ENCODE measurements at places on chromosomes 5 and 9. TPM values are rescaled to one million over a fixed set of nuclear protein-coding genes. Genes with fewer than 3 reads are reported as not detected.

The DOCK2 gene
- 0.14 TPM for total RNA-seq

The SLC6A3 gene
- not detected for total RNA-seq

The PCDH1 gene
- 121 TPM for total RNA-seq

The SLC9A3 gene
- 1.0 TPM for total RNA-seq

The GNA14 gene
- not detected for total RNA-seq

The LHX3 gene
- total RNA-seq = not detected

The LTC4S gene
- total RNA-seq = not detected

The TTC1 gene
- 42.0 TPM for total RNA-seq

The CMBL gene
- 0.68 TPM for total RNA-seq

The MARCOL gene
- total RNA-seq = not detected

The WNT8A gene
- not detected for total RNA-seq

The ISL1 gene
- 1.6 TPM for total RNA-seq

The ADAMTS19 gene
- 0.21 TPM for total RNA-seq

The GRIN1 gene
- 1.0 TPM for total RNA-seq

The GPX3 gene
- 63.4 TPM for total RNA-seq

The SAXO1 gene
- total RNA-seq = under 0.01 TPM

The CCNI2 gene
- total RNA-seq = 0.28 TPM

The CCDC69 gene
- total RNA-seq = 5.6 TPM

The SHISAL2B gene
- not detected for total RNA-seq

The DMGDH gene
- 3.1 TPM for total RNA-seq

The CDK7 gene
- 46.8 TPM for total RNA-seq

The PNPLA7 gene
- under 0.01 TPM for total RNA-seq

The TEX53 gene
- total RNA-seq = not detected

The CSF1R gene
- total RNA-seq = under 0.01 TPM

The AK1 gene
- 33.5 TPM for total RNA-seq

The GHR gene
- total RNA-seq = 4.6 TPM

The CA9 gene
- 0.68 TPM for total RNA-seq

The TMEM174 gene
- not detected for total RNA-seq

The C8G gene
- total RNA-seq = not detected

The FOXD4L3 gene
- 0.21 TPM for total RNA-seq

The NXNL2 gene
- total RNA-seq = under 0.01 TPM

The TRPM3 gene
- total RNA-seq = under 0.01 TPM

The ALDH7A1 gene
- total RNA-seq = 69.8 TPM

The SCGB3A2 gene
- total RNA-seq = not detected

The ANKRD31 gene
- 0.34 TPM for total RNA-seq

The SMIM33 gene
- total RNA-seq = not detected

The TAL2 gene
- total RNA-seq = not detected

The ARID3C gene
- 0.50 TPM for total RNA-seq

The TAF11L5 gene
- not detected for total RNA-seq

The BARX1 gene
- not detected for total RNA-seq

The FAM221B gene
- total RNA-seq = not detected

The DMRT3 gene
- total RNA-seq = not detected

The TAF11L8 gene
- not detected for total RNA-seq

The CDH12 gene
- not detected for total RNA-seq

The GARIN3 gene
- not detected for total RNA-seq

The SH3TC2 gene
- 6.0 TPM for total RNA-seq

The VLDLR gene
- total RNA-seq = 31.4 TPM

The ENTPD2 gene
- total RNA-seq = 3.1 TPM

The C9orf85 gene
- 21.7 TPM for total RNA-seq

The HSPA9 gene
- 875 TPM for total RNA-seq

The CCDC171 gene
- 2.3 TPM for total RNA-seq

The PCDHA4 gene
- 2.3 TPM for total RNA-seq

Data from nasal cavity respiratory epithelium epithelial cell of viscerocranial mucosa (primary cell).